T-cell (primary cell): ENCODE measurements at places on chromosomes 7 and 10.

DNA sequence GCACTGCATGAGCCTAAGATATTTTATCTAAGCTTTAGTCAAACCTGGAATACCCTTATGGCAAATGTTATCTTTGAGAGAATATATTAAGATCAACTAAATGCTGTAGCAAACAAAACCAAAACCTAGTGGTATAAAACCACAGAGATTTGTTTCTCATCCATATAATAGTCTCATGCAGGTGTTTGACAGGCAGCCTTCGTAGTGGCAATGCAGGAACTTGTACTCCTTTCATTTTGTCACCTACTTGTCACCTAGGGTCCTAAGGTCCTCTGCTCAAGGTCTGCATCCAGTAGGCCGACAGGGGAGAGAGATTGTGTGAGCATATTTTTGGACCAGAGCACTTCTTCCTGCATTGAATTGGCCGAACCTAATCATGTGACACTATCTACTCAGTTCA, 352.6 kb downstream of the GPR37 start:
- no peak for DNase-seq

- no peak for DNase-seq
Observed at GRCh38 chr10:62812672-62813439, 3.3 kb downstream of the EGR2 start.

GRCh38 chr10:15344256-15344875, 26.7 kb downstream of the FAM171A1 start:
- DNase-seq: no peak

- no peak for DNase-seq
Observed at GRCh38 chr7:149882248-149883047, 8.7 kb downstream of the ATP6V0E2 start.

DNA sequence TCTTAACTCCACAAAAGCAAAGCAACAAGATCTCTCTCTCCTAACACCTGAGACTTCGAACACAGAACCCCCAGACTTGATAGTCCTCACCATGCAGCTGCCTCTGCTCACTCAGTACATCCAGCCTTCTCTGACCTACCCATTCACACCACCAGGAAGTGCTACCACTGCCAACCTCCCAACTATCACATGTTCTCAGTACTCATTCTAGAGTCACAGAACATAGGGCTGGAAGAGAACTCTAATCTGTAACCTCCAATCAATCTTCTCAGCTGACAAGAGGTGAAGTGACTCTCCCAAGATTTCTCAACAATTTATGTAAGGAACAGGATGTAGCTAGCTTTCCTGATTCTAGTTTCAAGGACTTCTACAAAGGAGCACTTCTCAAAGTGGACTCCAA, 3.8 kb downstream of the NUDCD3 start:
- no peak for DNase-seq

GRCh38 chr10:96568402-96568801, 18.4 kb downstream of the TM9SF3 start:
- no peak for DNase-seq

DNA sequence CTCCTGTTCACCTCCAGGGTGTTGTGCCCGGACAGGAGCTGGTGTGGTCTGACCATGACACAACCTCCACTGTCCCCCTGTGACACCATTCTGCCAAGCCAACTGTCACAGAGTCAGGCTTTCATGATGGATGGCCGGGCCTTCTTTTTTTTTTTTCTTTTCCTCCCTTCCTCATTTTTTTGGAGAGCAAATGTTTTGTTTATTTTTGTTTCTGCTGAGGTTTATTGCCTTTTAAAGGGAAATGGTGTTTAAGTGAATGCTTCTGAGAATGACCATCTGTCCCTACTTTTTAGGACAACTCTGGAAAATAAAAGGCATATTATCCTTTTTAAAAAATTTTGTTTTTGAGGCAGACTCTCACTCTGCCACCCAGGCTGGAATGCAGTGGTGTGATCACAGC, 115.1 kb upstream of the NPS start:
- DNase-seq: no peak

DNA sequence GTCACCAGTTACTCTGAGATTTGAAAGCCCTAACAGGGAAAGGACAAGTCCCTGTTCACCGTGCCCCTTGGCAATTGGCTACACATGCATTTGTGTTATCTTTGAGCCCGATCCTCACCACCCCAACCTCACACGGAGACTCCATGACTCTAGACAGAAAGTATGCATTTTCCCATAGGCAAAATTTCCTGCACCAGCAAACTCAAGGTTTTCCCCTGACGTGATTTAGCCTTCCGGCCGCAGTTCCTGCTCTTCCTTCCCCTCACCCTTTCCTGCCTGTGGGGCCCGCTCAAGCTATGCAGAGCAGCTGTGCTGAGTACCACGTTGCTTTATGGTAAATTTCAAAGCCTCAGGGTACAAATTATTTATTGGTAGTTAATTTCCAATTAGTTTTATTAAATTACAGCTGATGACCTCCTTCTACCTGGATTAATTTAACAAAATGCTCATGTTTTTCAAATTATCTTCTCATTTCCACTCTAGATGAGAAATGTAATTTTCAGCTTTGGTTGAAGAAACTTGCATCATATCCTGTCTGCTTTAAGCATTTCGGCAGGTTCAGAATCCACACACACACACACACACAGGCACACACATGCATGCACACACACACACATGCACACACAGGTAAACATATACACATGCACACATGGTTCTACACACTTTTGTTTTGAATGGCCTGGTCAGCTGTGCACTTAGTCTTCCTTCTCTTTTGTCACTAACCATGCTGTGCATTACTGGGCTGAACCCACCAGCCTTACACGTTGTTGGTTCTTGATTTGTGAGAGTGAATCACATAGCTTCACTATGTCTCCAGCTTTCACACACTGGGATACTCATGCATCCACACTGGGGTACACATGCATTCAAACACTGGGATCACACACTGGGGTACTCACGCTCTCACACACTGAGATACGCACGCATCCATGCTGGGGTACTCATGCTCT, 283.1 kb upstream of the PITRM1 start:
- no peak for DNase-seq

- DNase-seq: no peak
Observed at GRCh38 chr7:29017713-29018112, 59.6 kb upstream of the TRIL start.

- DNase-seq: no peak
Observed at GRCh38 chr7:24108906-24109376, 175.0 kb upstream of the NPY start.

- no peak for DNase-seq
Observed at GRCh38 chr7:83876593-83876992, 227.7 kb upstream of the SEMA3E start.

DNA sequence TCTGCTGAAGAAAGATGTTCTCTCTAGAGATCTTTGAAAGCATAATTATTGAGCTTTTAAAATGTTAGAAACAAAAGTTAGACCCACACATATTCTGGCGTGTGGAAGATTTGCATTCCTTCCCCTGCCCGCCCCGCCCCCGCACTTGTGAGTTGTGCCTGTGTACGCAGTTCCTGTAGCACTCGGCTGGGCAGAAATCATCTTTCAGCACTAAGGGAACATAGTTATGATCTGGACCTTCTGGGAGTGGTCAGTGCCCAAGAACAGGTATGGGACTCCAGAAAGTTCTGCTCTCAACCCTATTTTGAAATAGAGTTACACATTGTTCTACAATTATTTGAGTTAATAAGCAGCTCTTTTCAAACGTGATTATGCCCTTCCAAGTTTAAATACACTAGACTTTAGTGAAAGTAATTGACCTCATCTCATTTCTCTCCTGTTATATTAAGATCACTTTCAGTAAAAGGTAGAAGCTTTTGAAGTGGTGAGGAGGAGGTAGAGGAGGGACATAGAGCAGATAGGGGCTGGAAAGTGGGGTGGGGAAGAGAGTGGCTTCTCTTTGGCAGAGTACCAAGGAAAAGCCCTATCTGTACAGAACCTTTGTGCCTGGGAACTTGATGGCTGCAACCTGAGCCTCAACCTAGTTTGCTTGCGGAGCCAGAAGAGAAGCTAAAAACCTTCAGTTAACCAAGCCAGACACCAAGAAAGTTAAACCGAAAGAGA, 5.7 kb downstream of the BLVRA start:
- peak; percentile 10 for DNase-seq

- no peak for DNase-seq
Observed at GRCh38 chr7:4745971-4746919, 29.2 kb upstream of the AP5Z1 start.
